ENCODE measurements at places on chromosomes 4 and X.

DNA sequence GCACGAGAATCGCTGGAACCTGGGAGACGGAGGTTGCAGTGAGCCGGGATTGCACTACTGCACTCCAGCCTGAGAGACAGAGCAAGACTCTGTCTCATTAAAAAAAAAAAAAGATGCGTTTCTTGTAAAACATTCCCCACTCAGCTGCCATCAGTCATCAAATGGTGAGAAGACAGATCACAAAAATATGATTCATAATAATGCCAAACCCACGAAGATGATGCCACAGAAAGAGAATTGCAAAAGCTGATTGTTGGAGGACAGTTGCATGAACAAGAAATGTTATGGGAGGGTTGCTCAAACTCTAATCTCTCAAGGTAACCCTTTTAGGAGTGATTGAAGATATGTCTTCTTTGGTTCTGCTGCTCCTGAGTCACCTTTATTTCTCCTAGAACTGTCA is 21.4 kb upstream of the SMIM14 start:
- no peak for DNase-seq

- DNase-seq, result no peak
These were observed 9.6 kb downstream of the SGMS2 start for GRCh38 chr4:107834241-107834794.

DNA sequence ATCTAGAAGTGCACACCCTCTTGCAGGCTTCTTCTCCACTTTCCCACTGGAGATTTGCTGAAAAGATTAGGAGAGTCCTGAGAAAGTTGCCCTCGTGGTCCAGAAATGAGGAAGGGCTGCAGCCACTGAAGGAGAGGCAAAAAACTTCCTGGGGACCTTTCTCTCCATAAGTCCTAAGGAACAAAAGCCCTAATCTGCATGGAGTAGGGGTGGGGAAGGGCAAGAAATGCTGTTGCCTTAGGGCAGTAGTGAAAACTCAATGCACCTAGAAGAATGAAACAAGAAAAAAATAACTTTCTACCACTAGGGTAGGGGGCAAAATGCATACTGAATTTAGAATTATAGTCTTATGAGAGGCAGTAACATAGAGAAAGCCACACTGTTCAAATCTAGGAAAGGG is 1408.8 kb downstream of the PCDH19 start:
- no peak for DNase-seq

DNA sequence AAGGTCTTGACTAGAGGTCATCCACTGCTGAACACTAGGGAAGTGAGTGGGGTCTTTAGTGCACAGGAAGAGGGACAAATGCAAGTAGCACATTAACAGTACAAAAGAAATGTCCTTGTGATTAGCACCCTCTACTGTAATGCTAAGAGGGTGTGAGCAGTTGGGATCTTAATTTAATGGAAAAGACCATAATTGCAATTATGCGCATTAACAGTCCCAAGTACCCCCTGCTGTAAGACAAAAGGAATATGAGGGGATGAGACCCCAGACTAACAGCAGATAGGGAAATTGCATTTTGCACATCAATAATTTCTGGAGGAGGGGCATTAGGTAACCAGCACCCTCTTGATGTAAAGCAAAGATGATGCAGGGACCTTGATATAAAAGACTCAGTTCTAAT is 285.0 kb downstream of the CHIC1 start:
- DNase-seq, result no peak

DNA sequence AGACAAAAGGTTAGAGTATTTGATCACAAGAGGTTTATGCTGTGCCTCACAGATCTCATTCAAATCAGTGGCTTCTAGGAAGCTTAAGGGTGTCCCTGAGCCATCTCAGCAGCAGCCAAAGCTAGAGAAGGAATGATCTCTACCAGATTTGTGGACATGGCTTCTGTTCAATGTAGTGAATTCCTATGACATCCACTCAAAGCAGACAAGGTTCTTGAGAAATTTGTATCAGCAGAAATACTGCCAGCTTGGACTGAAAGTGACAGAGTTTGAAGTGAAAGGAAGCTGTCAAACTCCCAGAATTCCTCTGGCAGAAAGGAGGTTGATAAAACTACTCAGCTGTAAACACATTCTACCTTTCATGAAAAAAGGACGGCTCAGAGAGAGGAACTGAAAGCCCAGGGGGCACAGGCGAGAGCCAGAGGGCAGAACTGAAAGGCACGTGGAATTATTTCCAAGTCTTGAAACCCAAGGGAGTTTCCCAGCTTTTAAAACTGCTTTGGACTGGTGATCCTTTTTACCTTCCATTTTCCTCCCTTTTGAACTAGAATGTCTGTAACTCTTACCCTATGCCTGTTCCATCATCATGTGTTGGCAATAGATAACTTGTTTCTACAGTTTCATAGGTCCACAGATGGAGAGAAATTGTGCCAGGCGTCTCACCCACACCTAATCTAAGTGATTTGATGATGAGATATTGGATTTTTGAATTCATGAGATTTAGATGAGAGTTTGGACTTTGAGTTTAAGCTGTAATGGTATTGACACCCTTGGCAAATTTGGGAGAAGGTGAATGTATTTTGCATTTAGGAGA is 14.5 kb upstream of the MED14 start:
- no peak for DNase-seq

DNA sequence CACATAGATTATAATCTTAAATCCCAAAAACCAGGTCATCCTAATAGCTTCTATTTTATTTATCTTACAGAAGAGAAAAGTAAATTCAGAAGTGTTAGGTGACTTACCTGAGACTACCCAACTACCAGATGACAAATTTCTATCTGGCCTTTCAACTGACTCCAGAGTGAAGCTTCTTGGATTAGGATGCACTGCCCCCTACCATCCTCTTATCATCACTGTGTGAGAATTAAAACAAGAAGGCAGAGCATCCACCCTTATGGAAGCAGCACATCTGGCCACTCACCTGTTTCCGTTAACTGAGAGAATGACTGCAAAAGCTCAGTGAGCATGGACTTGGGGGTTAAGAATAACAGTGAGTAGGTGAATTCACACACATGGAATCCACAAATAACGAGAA is 502.6 kb upstream of the TECRL start:
- DNase-seq, result no peak

- no peak for DNase-seq
These were observed 573.6 kb downstream of the PPP4R3C start for GRCh38 chrX:26889574-26889973.

GRCh38 chr4:155903453-155903852 is at the start of gene TDO2:
Gene TDO2, plus strand, starts transcription at chr4:155903696. Its CDS starts 63 bp downstream, at chr4:155903759.
- DNase-seq, result no peak

GRCh38 chr4:53535567-53535966 is 55.7 kb downstream of the LNX1 start:
- DNase-seq, result no peak

- DNase-seq, result no peak
These were observed 94.2 kb downstream of the LARP1B start for GRCh38 chr4:128155231-128155855.

DNA sequence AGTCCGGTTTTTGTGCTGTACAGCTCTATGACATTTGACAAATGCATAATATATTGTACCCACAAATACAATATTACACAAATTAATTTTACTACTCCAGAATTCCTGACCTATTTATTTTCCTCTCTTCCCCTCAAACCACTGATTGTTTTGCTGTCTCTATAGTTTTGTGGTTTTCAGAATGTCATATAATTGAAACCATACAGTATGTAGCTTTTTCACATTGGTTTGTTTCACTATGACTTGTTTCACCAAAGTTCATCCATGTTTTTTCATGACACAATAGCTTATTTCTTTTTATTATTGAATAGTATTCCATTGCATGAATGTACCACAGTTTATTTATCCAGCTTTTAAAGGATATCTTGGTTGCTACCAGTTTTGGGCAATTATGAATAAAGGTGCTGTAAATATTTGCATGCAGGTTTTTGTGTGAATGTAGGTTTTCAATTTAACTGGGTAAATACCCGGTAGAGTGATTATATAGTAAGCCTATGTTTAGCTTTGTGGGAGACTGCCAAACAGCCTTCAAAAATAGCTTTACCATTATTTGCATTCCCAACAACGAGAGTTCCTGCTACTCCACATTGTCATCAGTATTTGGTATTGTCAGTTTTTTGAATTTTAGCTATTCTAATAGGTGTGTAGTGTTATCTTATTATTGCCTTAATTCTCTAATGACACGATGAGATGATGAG is 25.9 kb downstream of the RNF175 start:
- no peak for DNase-seq

DNA sequence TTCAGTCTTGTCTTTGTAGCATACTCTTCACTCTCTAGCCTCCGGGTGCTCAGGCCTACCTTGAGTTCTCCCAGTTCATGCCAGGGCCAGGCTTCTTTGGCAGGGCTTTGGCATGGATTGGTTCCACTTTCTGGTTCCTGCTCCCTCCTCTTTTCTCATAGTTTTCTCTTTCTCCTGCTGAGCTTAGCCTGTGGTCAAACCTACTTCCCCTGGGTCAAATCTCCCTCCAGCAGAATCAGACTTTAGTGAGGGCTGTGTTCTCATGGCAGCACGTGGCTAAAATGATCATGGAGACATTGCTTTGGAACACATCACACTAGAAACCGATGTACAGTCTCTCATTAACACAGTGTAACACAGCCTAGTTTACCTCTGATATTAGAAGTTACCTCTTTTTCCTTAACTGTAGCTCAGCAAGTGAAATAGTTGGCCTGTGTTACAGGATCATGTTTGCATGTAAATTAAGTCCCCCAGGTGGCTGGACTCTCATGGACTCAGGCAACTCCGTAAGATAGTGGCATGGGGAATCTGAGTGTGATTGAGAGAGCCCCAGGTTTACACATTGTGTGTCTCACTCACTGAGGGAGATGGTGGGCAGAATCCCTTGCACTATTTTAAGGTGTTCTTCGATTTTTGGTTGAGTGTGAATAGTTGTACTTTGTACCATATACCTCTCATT is 13.3 kb downstream of the RAB9A start:
- DNase-seq, result no peak

DNA sequence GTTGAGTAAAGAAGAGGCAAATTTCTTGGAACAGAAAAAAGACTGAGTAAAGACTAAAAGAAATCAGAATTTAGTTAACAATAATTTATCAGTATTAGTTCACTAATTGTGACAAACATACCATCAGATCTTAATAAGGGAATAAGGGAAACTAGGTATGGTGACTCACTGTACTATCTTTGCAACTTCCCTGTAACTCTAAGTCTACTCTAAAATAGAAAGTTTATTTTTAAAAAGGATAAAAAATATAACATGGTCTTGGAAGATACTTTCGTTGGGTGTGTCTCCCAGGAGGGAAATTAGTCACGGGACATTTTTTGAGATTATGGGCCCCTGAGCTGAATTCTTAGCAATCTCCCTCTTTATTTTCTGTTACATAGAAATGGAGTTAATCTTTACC is 97.3 kb downstream of the EMCN start:
- DNase-seq, result no peak

GRCh38 chr4:184408021-184408683 is 66.2 kb downstream of the IRF2 start:
- no peak for DNase-seq

DNA sequence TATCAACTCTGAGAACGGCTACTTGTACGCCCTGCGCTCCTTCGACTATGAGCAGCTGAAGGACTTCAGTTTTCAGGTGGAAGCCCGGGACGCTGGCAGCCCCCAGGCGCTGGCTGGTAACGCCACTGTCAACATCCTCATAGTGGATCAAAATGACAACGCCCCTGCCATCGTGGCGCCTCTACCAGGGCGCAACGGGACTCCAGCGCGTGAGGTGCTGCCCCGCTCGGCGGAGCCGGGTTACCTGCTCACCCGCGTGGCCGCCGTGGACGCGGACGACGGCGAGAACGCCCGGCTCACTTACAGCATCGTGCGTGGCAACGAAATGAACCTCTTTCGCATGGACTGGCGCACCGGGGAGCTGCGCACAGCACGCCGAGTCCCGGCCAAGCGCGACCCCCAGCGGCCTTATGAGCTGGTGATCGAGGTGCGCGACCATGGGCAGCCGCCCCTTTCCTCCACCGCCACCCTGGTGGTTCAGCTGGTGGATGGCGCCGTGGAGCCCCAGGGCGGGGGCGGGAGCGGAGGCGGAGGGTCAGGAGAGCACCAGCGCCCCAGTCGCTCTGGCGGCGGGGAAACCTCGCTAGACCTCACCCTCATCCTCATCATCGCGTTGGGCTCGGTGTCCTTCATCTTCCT is 2.7 kb downstream of the PCDH10 start:
- no peak for DNase-seq

DNA sequence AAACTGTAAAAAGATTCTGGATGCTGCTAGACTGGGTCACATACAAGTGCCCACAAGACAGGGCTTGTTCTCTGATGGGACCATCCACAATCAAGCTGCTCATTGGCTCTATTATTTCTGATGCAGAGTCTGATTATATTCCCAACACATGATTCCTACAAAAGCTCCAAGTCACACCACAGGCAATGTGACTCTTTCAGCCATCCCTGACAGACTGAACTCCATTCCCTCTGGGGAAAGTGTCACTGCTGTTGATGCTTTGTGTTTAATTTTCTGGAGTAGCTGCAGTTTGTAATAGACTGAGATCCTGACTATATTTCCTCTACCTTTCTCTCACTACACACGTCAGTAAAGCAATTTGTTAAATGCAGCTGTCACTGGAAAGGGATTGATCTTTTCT is 55.4 kb upstream of the BCLAF3 start:
- DNase-seq, result no peak

DNA sequence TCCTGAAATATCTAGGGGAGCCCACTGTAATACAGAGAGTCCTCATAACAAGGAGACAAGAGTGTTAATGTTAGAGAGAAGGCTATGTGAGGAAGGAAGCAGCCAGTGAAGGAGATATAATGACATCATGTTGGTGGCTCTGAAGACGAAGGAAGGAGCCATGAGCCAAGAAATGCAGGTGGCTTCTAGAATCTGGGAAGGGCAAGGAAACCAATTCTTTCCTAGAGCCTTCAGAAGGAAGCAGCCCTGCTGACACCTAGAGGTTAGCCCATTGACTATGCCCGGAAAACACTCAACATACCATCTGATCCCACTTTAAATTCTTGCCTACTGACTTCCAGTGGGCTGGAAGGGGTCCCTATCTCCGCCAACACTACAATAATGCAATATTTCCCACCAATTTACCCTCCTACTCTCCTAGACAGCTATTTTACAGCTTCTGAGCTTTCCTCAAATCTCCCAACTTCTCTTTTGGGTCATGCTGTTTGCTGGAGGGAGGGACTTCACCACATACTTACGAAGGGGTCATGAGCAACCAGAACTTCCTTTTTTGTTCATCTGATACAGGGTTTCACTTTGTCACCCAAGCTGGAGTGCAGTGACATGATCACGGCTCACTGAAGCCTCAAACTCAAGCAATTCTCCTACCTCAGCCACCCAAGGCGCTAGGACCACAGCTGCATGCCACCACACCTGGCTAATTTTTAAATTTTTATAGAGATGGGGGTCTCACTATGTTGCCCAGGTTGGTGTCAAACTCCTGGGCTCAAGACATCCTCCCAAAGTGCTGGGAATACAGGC is 25.2 kb upstream of the G3BP2 start:
- no peak for DNase-seq

DNA sequence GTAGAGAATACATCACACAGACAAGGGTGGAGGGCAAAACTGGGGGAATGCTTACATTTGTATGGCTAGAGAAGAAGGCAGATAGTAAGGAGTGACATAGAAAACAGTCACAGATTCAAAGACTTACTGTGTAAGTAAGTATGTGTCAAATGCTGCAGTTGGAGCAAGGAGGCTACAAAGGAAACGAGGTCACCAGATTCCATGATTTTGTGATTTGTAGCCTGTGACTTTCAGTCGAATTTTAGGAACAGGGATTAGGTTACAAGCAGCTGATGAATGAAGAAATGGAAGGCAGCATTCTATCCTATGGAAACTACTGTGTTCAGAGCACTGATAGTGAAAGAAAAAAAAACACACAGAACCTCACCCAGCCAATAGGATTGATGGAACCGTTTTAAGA is 407.9 kb downstream of the IL15 start:
- DNase-seq, result no peak

- DNase-seq, result no peak
These were observed 85.6 kb downstream of the CPE start for GRCh38 chr4:165464376-165464775.
